ENCODE measurements at places on chromosomes 1 and 21. TPM values are rescaled to one million over a fixed set of nuclear protein-coding genes. Genes with fewer than 3 reads are reported as not detected.

- H3K4me1 ChIP-seq = no peaks in the 10 kb centered on the region
- H3K36me3 ChIP-seq = no peaks in the 10 kb centered on the region
- no peaks in the 10 kb centered on the region for H3K27me3 ChIP-seq
Measured at GRCh38 chr21:42062236-42063022, 8.7 kb upstream of the UMODL1 start.

DNA sequence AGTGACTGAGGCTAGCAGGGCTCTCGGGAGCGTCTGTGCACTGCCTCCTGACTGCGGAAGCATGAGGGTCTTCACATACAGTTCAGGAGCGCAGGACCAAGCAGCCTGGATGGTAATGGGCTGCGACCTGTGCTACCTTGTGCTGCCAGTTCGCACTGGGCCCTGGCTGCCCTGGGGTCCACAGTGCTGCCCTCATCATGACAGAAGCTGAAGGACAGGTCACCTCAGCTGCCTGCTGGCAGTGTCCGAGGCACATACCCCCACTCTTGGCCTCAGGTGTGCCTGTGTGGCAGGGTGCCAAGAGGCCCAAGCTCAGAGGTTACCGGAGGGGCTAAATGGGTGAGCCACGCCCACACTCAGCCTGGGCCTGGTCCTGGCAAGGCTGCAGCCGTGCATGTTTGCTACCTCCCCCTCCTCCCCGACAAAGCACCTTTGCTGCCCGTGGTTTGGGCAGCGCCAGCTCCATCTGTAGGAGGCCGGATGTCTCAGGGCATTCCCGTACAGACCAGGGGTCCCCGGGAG is 4.4 kb downstream of the JMJD4 start:
- no peaks in the 10 kb centered on the region for H3K27me3 ChIP-seq
- DNase-seq = no peak
- H3K4me1 ChIP-seq = peaks cover 36% of the 10 kb centered on the region
- no peak overlapping the region for H3K27ac ChIP-seq
- H3K4me3 ChIP-seq = no peak overlapping the region
- peaks cover 3% of the 10 kb centered on the region for H3K36me3 ChIP-seq

- peaks cover 10% of the 10 kb centered on the region for H3K4me1 ChIP-seq
- H3K27ac ChIP-seq = no peak overlapping the region
- no peak for DNase-seq
Measured at GRCh38 chr1:110221119-110221518, 11.0 kb downstream of the KCNC4 start.

- 0 out of 2 replicates have a peak, but pooled peaks cover 2% of the 10 kb centered on the region for H3K27me3 ChIP-seq
- H3K4me3 ChIP-seq = no peak overlapping the region
- H3K27ac ChIP-seq = no peak overlapping the region
- no peaks in the 10 kb centered on the region for H3K4me1 ChIP-seq
Measured at GRCh38 chr1:237133921-237134320, 91.9 kb downstream of the RYR2 start.

The RXRG gene
- total RNA-seq = not detected

GRCh38 chr1:2135441-2135841 is 59.1 kb downstream of the FAAP20 start:
- H3K27ac ChIP-seq = no peak overlapping the region
- H3K36me3 ChIP-seq = no peaks in the 10 kb centered on the region
- no peak for DNase-seq

The ZNHIT6 gene
- 56.2 TPM for total RNA-seq

GRCh38 chr21:43266534-43266933 is 97.7 kb downstream of the CRYAA start:
- H3K4me1 ChIP-seq = no peaks in the 10 kb centered on the region
- no peak overlapping the region for H3K4me3 ChIP-seq
- H3K27ac ChIP-seq = no peak overlapping the region
- no peaks in the 10 kb centered on the region for H3K36me3 ChIP-seq
- no peaks in the 10 kb centered on the region for H3K27me3 ChIP-seq

- no peaks in the 10 kb centered on the region for H3K27me3 ChIP-seq
- no peak overlapping the region for H3K4me3 ChIP-seq
- no peaks in the 10 kb centered on the region for H3K36me3 ChIP-seq
- DNase-seq = no peak
Measured at GRCh38 chr1:246004301-246004700, 502.8 kb downstream of the SMYD3 start.

GRCh38 chr1:27513528-27513927 is 23.6 kb upstream of the WASF2 start:
- peaks cover 4% of the 10 kb centered on the region for H3K4me1 ChIP-seq
- DNase-seq = no peak
- no peak overlapping the region for H3K27ac ChIP-seq
- no peak overlapping the region for H3K4me3 ChIP-seq
- no peaks in the 10 kb centered on the region for H3K36me3 ChIP-seq

GRCh38 chr1:226411619-226412018 is 3.7 kb upstream of the PARP1 start:
- H3K4me1 ChIP-seq = peaks cover 2% of the 10 kb centered on the region
- H3K4me3 ChIP-seq = no peak overlapping the region
- no peak overlapping the region for H3K27ac ChIP-seq
- no peaks in the 10 kb centered on the region for H3K27me3 ChIP-seq

The EXO1 gene
- 26.3 TPM for total RNA-seq

GRCh38 chr1:9373619-9374018 is 80.9 kb downstream of the SPSB1 start:
- H3K27me3 ChIP-seq = no peaks in the 10 kb centered on the region
- H3K36me3 ChIP-seq = no peaks in the 10 kb centered on the region
- H3K27ac ChIP-seq = peak overlapping the region; percentile 66
- no peak for DNase-seq
- peaks cover 46% of the 10 kb centered on the region for H3K4me1 ChIP-seq

The RNU1-1 gene
- total RNA-seq = 1,290 TPM

The SWT1 gene
- total RNA-seq = 2.1 TPM

GRCh38 chr1:63874278-63874880 is 100.6 kb downstream of the ROR1 start:
- H3K4me1 ChIP-seq = peaks cover 78% of the 10 kb centered on the region
- H3K4me3 ChIP-seq = no peak overlapping the region
- H3K36me3 ChIP-seq = no peaks in the 10 kb centered on the region
- H3K27ac ChIP-seq = peak overlapping the region; percentile 91

The LCA5L gene
- 0.87 TPM for total RNA-seq

DNA sequence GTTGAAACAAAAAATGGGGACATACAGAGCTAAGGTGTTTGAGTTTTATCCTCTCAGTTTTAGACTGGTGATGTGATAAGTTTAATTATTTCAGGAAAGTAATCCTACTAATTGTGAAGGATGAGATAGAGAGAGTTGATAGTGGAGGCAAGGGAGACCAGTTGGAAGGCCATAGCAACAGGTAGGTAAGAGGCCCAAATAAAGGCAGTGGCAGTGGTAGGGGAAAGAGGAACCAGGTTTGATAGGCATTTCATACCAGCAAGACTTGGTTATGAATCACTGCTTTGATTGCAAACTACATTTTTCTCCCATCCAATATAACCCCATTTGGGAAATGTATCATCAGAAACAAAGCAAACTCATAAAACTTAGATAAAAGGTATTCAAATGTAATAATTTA is 63.1 kb upstream of the SH3GLB1 start:
- H3K4me3 ChIP-seq = no peak overlapping the region
- H3K27me3 ChIP-seq = peaks cover 3% of the 10 kb centered on the region
- no peak for DNase-seq

The ETV3 gene
- total RNA-seq = 22.2 TPM

- no peak for DNase-seq
- no peak overlapping the region for H3K27ac ChIP-seq
- H3K4me3 ChIP-seq = no peak overlapping the region
- peaks cover 9% of the 10 kb centered on the region for H3K4me1 ChIP-seq
- peaks cover 3% of the 10 kb centered on the region for H3K36me3 ChIP-seq
Measured at GRCh38 chr21:45482899-45483821, 59.1 kb downstream of the SLC19A1 start.

The LCE1D gene
- not detected for total RNA-seq

DNA sequence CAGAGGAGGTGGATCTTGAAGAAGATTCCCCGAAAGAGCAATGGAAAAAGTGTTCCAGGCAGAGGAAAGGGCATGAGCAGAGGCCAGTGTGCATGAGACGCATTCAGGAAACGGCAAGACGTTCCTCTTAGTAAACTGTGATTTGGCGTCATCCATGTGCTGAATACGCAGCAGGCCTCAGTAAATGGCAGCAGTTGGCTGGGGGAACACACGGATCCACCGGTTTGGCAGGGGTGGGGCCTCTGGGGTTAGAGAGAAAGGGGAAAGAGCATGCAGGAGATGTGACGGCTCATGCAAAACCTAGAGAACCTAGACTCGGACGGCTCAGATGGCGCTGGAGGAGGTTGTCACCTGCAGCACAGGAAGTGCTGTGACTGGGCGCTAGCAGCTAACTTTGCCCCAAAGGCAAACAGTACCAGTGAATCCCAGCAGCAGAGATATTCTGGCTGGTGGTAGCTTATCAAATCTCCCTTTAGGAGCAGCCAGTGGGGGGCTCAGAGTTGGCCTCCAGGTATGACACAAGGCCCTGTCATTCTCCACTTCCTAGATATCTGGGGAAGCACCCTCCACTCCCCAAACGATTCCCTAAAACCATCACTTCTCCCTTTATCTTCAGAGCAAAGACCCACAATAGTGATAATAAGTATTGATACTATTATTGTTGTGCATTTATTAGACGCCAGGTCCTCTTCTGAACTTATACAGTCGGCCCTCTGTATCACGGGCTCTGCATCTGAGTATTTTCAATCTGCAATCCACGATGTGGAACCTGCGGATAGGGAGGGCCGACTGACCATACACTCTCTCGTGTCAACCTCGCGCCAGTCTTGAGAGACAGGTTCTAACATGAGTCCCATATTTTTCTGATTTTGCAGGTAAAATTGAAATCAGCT is 7.6 kb downstream of the LAPTM5 start:
- H3K27ac ChIP-seq = no peak overlapping the region
- H3K4me1 ChIP-seq = peaks cover 15% of the 10 kb centered on the region
- no peak overlapping the region for H3K4me3 ChIP-seq

DNA sequence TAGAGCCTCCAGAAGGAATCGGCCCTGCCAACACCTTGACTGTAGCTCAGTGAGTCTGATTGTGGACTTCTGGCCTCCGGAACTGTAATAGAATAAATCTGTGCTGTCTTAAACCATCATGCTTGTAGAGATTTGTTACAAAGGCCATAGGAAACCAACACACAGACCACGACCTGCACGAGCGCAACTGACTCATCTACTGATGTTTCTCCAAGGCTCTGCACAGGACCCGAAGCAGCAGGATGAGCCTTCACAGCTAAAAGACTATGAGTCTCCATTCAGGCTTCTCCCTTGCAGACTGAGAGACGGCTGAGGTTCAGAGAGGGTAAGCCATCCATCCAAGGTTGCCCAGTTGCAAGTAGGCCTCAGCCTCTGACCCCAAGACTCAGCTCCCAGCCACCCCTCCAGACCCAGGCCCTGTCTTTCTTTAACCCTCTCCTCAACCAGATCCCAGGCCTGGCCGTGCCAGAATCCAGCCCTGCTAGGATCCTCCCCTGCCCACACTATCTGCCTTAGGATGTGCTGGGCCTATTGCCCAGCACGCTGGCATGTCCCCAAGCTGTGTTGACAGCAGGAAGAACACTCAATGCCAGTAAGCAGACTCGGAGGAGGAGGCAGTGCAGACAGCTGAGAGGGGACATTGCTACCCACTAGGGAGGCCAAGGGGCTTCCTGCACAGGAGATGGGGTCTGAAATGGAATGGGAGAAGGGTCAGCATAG is 109.0 kb downstream of the HMGB4 start:
- no peaks in the 10 kb centered on the region for H3K27me3 ChIP-seq
- no peaks in the 10 kb centered on the region for H3K36me3 ChIP-seq
- no peak overlapping the region for H3K4me3 ChIP-seq
- H3K4me1 ChIP-seq = no peaks in the 10 kb centered on the region
- H3K27ac ChIP-seq = no peak overlapping the region

DNA sequence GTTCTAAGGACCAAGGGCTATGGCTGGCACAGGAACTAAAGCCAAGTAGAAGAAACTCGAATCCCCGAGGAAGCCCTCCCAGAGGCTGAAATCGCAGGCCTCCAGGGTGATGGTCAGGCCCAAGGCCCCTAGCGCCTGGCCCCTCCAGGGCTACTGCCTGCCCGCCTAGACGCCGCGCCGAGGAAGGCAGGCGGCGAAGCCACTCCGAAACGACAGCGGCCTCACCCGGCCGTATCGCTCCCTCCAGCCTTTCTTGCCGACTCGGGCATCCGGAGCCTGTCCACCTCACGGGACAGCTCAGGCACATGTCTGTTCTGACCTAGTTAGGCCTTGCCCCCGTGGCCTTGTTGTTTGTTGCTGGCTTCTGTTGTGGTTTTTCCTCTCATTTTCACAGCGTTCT is 9.7 kb upstream of the LHX8 start:
- H3K27me3 ChIP-seq = no peaks in the 10 kb centered on the region
- no peaks in the 10 kb centered on the region for H3K4me1 ChIP-seq
- no peak for DNase-seq
- H3K4me3 ChIP-seq = no peak overlapping the region

DNA sequence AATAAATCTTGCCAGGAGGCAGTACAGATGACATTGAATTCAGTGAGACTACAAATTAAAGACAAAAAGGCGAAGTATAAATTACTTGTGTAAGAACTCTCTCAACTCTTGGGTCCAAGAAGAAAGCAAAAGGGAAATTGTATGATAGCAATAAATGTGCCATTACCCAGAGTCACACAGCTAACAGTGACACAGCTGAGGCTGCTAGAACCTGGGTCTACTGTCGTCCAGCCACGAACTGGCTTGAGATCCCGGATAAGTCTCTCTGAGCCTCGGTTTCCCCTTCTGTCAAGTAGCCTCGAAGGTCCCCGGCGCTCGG is 362 bp upstream of the ROR1 start:
- H3K36me3 ChIP-seq = no peaks in the 10 kb centered on the region
- H3K27ac ChIP-seq = peak overlapping the region; percentile 91
- H3K27me3 ChIP-seq = no peaks in the 10 kb centered on the region

DNA sequence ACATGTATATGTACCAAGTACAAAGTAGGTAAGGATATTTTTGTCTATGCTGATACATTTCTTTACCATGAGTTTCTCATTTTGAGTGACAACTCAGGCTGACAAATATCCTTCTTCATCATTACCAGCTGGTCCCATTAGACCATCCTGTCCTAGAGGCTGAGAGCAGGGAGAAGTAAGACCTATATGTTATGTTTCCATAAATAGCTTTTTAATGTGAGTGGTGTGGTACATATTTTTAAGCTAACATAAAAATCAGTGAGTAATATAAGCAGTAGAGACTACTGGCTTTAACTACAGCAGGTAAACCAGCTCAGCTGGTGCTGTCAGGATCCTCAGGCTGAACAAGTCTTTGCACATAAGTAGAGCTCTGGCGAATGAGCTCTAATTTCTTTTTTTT is 62.4 kb downstream of the CLEC20A start:
- no peak overlapping the region for H3K27ac ChIP-seq
- no peaks in the 10 kb centered on the region for H3K4me1 ChIP-seq
- no peaks in the 10 kb centered on the region for H3K27me3 ChIP-seq
- no peaks in the 10 kb centered on the region for H3K36me3 ChIP-seq
- no peak overlapping the region for H3K4me3 ChIP-seq

GRCh38 chr21:35370071-35370470 is 321.0 kb upstream of the RUNX1 start:
- H3K4me1 ChIP-seq = no peaks in the 10 kb centered on the region
- H3K36me3 ChIP-seq = no peaks in the 10 kb centered on the region

- DNase-seq = no peak
- H3K27me3 ChIP-seq = no peaks in the 10 kb centered on the region
- no peaks in the 10 kb centered on the region for H3K4me1 ChIP-seq
- H3K36me3 ChIP-seq = peaks cover 18% of the 10 kb centered on the region
Measured at GRCh38 chr1:30997463-30998057, 68.0 kb downstream of the PUM1 start.
